ENCODE measurements at places on chromosomes 3 and 15. TPM values are rescaled to one million over a fixed set of nuclear protein-coding genes. Genes with fewer than 3 reads are reported as not detected.

Gene MME
- total RNA-seq, result 522 TPM

Gene GPR87
- total RNA-seq, result not detected

Gene TRPM1
- not detected for total RNA-seq

Gene KLHDC8B
- total RNA-seq, result 3.9 TPM

Gene CCR9
- 4.4 TPM for total RNA-seq

Gene RAMAC
- total RNA-seq, result 13.0 TPM

Gene CD96
- total RNA-seq, result 11.6 TPM

Gene MON1A
- total RNA-seq, result 19.4 TPM

Gene PLA2G4D
- total RNA-seq, result not detected

Gene CHRFAM7A
- total RNA-seq, result not detected

DNA sequence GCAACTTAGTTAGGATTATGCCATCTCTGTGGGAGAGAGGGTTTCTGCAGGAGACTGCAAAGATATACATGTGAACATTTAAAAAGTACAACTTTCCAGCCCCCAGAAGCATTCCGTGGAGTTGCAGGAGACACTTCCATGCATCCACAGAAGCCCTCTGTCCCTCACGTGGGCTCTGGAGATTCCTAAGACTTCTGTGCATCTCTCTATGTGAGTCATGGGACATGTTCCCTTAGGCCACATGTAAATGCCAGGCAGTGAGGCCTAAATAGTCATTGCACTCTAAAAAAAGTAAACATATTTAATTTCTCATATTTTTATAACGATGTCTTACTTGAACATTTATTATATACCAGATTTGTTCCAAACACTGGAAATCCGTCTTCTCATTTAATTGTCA, 126.5 kb upstream of the ROPN1 start:
- no peak overlapping the region for H3K4me3 ChIP-seq
- no peaks in the 10 kb centered on the region for H3K36me3 ChIP-seq
- H3K4me1 ChIP-seq, result no peaks in the 10 kb centered on the region
- no peak for DNase-seq
- H3K27ac ChIP-seq, result no peak overlapping the region
- no peaks in the 10 kb centered on the region for H3K27me3 ChIP-seq

DNA sequence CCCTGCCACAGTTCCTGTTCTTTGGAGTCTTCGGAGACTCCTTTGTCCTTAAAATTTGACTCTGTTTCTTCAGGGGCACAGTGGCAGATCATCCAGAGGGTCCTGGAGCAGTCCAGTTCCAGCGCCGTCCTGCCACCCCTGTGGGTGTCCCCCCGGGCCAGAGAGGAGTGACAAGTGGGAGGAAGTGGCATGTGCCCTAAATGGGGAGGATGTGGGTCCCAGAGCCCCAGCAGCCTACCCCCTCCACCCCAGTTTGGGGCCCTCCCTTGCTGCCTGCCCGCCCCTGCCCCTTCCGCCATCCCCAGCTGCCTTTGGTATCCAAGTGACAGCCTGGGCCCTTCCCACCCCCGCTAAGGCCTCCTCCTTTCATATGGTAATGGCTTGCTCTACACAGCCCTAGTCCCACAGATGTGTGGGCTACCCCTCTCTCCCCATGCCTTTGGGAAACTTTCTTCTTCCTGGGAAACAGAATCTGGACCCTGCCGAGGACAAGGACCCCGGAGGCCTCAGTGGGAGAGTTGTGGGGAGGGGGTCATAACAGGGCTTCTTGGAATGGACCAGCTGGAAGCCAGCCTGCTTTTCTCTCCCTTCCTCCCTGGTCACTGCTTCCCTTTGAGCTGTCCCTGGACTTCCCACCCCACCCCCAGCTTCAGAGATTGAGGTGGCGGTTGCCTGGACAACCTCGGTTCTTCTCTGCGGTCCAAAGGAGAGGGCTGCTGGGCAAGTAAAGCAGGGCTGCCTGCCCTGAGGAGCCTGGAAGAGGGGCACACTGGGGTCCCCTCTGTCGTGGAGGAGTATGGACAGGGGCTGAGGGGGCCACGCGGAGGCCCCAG, 43.2 kb downstream of the KLHL25 start:
- peaks cover 14% of the 10 kb centered on the region for H3K4me1 ChIP-seq
- H3K36me3 ChIP-seq, result no peaks in the 10 kb centered on the region
- no peak overlapping the region for H3K4me3 ChIP-seq
- no peaks in the 10 kb centered on the region for H3K27me3 ChIP-seq
- DNase-seq, result no peak
- H3K27ac ChIP-seq, result peak overlapping the region; percentile 3

DNA sequence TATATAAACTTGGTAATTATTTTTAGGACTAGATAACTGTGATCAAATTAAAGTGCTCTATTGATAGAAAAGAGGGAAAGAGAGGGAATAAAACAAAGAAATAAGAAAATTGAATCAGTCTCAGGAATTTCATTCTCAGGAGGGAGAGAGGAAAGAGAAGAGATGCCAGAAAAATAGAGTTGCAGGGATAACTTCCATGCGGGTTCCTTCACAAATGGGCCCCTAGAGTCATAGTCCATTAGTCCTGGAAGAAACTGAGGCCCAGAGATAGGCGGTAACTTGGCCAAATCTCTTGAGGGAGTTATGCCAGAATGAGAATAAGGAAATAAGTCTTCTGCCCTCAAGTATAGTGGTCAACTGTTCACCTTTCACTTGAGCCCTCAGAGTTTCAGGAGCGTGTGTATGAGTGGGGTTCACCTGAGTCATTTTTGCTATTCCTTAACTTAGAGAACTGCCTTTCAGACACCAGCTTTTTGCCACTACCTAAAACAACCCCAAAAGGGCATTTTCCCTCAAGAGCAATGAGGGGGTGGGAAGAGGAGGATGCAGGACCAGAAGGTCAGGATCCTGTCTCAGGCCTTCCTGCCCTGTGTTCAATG, 192.6 kb downstream of the MEX3B start:
- H3K36me3 ChIP-seq, result no peaks in the 10 kb centered on the region
- no peak for DNase-seq
- no peak overlapping the region for H3K27ac ChIP-seq
- H3K4me3 ChIP-seq, result no peak overlapping the region

- no peak overlapping the region for H3K4me3 ChIP-seq
- H3K27ac ChIP-seq, result no peak overlapping the region
- H3K27me3 ChIP-seq, result no peaks in the 10 kb centered on the region
- no peaks in the 10 kb centered on the region for H3K36me3 ChIP-seq
- no peak for DNase-seq
Measured at GRCh38 chr3:170809007-170809974, 60.7 kb downstream of the RPL22L1 start.

GRCh38 chr3:42495393-42495792, 7.0 kb upstream of the VIPR1 start:
- H3K27ac ChIP-seq, result no peak overlapping the region
- H3K27me3 ChIP-seq, result no peaks in the 10 kb centered on the region
- peak; percentile 23 for DNase-seq
- H3K4me1 ChIP-seq, result peaks cover 19% of the 10 kb centered on the region
- no peak overlapping the region for H3K4me3 ChIP-seq
- H3K36me3 ChIP-seq, result no peaks in the 10 kb centered on the region

DNA sequence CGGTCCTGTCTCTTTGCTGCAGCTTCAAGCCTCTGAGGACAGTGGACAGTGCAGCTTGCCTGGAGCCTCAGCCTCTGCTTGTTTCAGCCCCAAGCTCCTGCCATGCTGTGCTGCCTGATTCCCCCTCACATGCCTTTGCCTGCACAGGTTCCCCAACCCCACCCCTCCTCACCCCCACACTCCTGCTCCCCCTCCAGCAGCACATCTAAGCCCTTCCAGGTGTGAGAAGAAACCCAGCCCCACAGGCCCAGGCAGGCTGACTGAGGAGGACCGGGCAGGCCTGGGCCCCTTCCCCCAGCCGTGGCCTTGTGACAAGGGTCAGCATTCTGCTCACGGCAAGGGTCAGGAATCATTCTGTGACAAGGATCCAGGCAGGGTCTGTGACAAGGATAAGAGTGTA, 22.8 kb downstream of the VIPR1 start:
- H3K27ac ChIP-seq, result no peak overlapping the region
- H3K4me1 ChIP-seq, result no peaks in the 10 kb centered on the region
- no peaks in the 10 kb centered on the region for H3K27me3 ChIP-seq

GRCh38 chr15:88748081-88748480, 55.2 kb upstream of the ACAN start:
- H3K4me3 ChIP-seq, result no peak overlapping the region
- DNase-seq, result no peak
- H3K27ac ChIP-seq, result no peak overlapping the region

- no peaks in the 10 kb centered on the region for H3K4me1 ChIP-seq
- H3K27ac ChIP-seq, result peak overlapping the region; percentile 72
- no peaks in the 10 kb centered on the region for H3K27me3 ChIP-seq
- no peak for DNase-seq
- H3K4me3 ChIP-seq, result no peak overlapping the region
Measured at GRCh38 chr15:64024172-64025050, 21.9 kb downstream of the DAPK2 start.

DNA sequence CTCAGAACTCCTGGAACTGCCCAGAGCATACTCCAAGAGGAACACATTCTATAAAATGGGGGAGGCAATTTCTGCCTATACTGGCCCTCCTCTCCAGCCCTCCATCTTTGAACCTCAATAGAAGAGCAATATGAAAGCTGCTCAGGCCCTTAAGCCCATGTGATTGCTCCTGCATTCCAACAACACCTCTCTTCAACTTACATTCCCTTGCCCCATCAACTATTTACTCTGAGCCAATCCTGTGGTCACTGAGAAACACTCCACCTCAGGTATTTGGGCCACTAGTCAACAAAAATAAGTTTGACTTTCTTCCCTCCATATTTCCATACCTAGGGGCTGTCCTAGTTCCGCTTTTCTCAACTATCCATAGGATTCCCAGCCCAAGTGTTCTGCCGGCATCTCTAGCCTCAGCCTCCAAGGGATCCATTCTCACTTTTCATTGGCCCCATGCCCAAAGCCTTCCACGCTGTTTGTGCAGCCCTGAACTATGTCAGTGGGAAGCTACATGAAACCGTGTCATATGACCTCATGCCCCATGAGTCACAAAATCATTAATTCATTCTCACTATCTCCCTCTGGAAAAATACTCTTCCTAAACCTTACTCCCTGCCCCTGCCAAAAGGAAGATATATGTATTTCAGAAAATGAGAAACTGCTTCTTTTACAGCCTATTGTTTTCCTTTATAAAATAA, 61.6 kb downstream of the GJD2 start:
- no peaks in the 10 kb centered on the region for H3K36me3 ChIP-seq
- no peak for DNase-seq
- H3K27me3 ChIP-seq, result no peaks in the 10 kb centered on the region

DNA sequence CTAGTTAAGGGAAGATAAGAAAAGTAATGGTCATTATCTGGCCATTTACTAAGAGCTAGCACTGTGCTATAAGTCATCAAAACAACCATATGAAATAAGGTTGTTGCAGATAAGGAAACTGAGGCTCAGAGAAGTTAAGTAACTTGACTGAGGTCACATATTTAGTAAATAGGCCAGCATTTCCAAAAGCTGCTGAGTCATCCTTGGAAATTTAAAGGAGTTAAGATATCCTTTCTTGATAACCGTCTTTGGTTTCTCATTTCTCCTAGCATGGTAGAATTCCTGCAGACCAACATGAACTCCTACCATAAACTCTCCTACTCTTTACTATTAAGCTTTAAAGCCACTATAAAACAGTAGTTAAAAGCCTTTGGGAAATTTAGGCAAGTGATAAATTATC, 85.0 kb upstream of the PDZRN3 start:
- no peaks in the 10 kb centered on the region for H3K27me3 ChIP-seq
- no peaks in the 10 kb centered on the region for H3K4me1 ChIP-seq
- no peaks in the 10 kb centered on the region for H3K36me3 ChIP-seq
- H3K4me3 ChIP-seq, result no peak overlapping the region
- no peak for DNase-seq

DNA sequence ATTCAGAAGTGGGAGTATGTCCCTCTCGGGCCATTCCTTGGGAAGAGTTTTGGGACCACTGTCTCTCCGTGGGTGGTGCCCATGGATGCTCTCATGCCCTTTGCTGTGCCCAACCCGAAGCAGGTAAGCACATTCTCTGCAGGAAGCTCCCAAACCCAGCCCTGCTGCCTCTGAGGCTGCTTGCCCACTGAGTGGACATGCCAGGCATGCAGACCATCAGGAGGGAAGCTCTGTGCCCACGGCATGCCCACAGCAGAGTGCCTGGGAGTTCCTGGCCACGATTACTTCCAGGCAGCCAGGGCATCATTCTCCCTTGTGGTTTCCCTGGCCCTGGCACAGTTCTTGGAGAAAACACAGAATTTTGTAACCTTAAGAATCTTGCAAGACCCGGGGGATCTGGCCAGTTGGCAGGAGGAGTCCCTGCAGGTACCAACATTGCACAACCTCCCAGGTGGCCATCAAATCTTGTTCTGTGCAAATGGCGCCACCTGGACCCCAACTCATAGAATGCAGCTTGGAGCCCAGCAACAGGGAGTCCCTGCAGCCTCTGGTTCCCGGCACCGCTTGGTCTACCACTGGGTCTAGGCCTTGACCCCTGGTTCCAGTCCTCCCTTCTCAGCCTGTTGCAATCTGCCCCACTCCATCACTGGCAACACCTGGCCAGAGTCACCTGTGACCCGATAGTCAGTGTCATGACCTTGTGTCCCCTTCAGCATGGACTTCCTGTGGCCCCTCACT, 20.4 kb downstream of the FAH start:
- no peaks in the 10 kb centered on the region for H3K27me3 ChIP-seq
- no peaks in the 10 kb centered on the region for H3K4me1 ChIP-seq
- H3K36me3 ChIP-seq, result no peaks in the 10 kb centered on the region
- peak; percentile 88 for DNase-seq

DNA sequence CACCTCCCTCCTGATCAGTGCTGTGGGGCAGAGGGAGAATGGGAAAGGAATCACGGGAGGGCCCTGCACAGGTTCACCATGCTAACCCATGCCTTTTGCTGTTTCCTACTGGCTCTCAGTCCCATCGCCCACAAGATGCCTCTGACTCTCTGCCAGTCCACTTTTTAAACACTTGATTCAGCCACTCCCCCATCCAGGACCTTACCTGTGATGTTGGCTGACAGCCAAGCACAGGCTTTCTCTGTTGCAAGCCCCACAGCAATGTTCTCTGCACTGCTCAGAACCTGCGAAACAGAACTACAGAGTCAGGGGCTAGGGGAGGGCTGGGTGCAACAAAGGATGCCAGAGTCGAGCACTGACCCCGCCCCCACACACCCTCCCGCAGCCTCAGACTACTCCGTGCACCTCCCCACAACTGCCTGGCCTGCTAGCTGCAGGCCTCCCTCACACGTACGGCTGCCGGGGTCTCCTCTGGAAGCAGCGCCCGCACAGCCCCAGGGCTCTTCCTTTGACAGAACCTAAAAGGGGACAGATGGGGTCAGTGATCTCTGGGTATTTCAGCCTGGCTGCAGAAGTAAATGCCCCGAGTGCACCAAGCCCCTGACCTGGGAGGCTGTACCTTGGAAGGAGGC, 9.1 kb downstream of the CDAN1 start:
- no peak overlapping the region for H3K27ac ChIP-seq
- no peak for DNase-seq
- no peak overlapping the region for H3K4me3 ChIP-seq

GRCh38 chr3:187590861-187591576, 79.2 kb downstream of the SST start:
- no peaks in the 10 kb centered on the region for H3K27me3 ChIP-seq
- H3K36me3 ChIP-seq, result no peaks in the 10 kb centered on the region
- no peak overlapping the region for H3K27ac ChIP-seq
- no peak for DNase-seq

DNA sequence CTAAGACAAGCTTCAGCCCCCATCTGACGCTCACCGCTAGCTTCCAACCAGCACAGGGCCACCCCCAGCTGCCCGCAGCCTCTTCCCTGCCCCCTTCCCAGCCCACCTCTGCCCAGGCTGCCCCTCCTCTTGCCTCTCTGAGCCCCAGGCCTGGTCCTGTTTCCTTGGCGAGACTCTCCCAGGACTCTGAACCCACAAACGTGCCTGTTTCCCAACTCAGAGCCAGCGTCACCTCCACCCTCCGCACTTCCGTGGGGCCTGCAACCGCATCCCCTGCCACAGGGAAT, 35.0 kb downstream of the ZXDC start:
- H3K36me3 ChIP-seq, result no peaks in the 10 kb centered on the region
- no peaks in the 10 kb centered on the region for H3K27me3 ChIP-seq
- no peaks in the 10 kb centered on the region for H3K4me1 ChIP-seq
- no peak overlapping the region for H3K4me3 ChIP-seq

Data from Peyer's patch (tissue), 4 donors.